ENCODE measurements at places on chromosomes 16 and 17.

DNA sequence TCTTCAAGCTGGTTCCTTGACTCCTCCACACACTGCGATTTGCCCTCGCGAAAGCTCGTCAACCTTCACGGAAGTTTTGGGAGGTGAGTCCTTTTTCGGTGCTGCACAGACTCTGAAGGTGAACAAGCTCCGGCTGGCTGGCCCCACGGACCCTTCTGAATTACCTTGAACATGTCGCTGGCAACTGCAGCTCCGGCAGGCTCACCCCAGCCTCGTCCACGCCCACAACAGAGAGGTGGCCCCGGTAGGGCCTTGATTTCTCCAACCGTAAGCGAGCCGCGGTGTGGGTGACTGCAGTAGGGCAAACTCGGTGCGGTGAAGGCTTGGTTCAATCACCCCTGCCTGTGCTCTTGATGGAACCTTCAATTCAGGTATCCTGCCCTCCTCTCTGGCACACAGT, 1020.7 kb upstream of the GOT2 start:
- no peak for DNase-seq

GRCh38 chr16:31149894-31150890, at the start of gene PRSS36:
Gene PRSS36 (minus strand): TSS chr16:31150066. CDS start chr16:31150035, 31 bp downstream.
- DNase-seq, result no peak

- peak; percentile 57 for DNase-seq
Measured at GRCh38 chr16:27408012-27408601, 6.1 kb downstream of the IL21R start.

DNA sequence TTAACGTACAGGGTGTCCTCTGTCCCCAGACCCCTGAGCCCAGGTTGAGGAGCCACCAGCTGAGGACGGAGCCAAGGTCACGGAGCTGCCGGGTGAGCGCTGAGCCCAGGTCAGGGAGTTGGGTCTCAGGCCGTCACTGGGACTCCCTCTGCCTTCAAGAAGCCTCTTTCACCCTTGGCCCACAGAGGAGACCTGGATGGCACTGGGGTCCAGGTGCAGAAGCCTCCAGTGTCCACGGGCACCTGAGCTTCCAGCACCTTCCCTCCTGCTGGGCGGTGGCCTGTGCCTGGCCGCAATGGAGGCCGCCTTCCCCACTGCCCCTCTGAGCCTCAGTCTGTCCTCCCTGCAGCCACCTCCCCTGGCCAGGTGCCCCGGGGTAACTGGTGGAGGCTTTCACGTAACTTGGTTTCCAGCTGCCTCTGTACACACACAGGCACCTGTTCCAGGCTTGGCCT, 31.6 kb upstream of the CDH15 start:
- no peak for DNase-seq

DNA sequence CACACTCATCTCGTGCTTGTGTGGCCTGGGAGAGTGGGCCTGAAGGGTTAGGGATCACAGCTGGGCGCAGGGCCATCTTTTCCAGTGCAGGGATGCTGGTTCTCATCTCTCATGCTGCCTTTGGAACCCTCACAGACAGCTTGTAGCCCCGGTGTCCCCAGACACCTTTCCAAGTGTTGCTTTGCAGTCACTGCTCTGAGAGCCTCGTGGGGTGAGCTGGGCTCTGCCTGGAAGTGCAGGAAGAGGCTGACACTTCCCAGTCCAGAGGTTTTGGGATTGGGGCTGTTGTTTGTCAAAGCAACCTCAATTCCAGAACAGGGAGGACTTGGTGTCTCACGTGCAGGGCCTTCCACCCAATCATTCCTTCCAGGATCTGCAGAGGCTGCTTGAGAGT, 28.2 kb downstream of the TBX4 start:
- no peak for DNase-seq

DNA sequence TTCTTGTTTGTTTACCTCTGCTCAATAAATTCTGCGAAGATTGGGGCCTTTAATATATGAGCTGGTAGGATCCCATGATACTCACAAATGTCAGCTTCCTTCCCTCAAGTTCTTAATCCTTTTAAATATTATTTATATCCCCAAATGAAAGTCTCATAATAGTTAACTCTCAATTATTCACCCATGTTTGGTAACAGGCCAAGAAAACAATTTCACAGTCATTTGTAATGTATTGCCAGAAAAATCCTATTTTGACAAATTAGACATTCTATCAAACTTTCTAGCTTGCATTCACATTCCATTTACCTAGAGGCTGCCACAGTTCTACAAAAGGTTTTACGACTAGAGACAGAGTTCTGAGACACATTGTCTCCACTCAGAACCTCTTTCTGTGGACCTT, 441.2 kb downstream of the UTP18 start:
- no peak for DNase-seq

- DNase-seq, result no peak
Measured at GRCh38 chr17:2560658-2561057, 32.8 kb upstream of the PAFAH1B1 start.

GRCh38 chr17:4249452-4250029, 14.2 kb downstream of the ANKFY1 start:
- DNase-seq, result peak; percentile 59

- DNase-seq, result no peak
Measured at GRCh38 chr16:78871241-78871640, 729.3 kb downstream of the MAF start.

DNA sequence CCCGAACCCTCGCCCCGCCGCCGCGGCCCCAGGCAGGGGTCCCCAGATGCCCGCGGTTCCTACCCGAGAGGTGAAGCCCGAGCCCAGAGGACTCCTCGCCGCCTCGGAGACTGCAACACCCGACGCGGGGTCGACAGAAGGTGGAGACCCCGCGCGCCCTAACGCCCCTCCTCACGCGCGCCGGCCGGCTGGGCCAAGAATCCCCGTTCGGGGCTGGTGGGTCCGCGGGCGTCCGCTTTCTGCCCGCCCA, 515 bp downstream of the SUMO2 start:
- no peak for DNase-seq

DNA sequence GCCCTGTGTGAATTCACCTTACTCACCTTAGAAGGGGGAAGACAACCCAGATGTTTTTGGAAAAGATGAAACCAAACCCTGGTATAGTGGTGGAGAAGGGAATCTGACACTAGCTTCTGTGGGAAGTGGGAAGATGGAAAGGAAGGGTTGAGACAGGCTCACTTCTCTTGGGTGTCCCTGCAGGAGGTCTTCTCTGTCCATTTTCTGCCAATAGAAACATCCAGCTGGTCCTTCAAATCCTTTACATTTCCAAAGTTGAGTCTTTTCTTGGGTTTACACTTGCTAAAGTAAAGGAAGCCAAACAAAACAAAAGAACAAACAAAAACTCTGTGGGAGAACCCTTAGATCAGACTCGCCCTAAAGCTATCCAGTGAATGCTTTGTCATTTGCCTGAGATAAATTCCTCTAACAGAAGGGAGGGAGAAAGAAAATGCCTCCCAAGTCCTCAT, 10.2 kb downstream of the HOXB1 start:
- no peak for DNase-seq

DNA sequence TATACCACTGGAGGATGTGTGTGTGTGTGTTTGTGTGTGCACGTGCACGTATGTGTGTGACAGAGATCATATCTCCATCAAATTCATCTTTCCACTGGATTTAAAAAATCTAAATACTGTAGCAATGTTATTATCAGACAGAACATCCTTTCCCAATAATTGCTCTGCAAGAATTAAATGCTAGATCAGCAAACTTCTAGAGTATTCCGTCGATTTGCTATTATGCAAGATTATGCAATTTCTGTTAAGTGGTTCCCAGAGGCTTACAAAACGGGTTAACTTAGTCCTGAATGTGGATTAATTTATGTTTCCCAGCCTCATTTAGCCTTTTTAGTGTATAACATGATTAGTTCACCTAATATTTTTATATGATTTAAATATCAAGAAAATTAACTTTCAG, 44.5 kb upstream of the CNTNAP4 start:
- DNase-seq, result no peak

DNA sequence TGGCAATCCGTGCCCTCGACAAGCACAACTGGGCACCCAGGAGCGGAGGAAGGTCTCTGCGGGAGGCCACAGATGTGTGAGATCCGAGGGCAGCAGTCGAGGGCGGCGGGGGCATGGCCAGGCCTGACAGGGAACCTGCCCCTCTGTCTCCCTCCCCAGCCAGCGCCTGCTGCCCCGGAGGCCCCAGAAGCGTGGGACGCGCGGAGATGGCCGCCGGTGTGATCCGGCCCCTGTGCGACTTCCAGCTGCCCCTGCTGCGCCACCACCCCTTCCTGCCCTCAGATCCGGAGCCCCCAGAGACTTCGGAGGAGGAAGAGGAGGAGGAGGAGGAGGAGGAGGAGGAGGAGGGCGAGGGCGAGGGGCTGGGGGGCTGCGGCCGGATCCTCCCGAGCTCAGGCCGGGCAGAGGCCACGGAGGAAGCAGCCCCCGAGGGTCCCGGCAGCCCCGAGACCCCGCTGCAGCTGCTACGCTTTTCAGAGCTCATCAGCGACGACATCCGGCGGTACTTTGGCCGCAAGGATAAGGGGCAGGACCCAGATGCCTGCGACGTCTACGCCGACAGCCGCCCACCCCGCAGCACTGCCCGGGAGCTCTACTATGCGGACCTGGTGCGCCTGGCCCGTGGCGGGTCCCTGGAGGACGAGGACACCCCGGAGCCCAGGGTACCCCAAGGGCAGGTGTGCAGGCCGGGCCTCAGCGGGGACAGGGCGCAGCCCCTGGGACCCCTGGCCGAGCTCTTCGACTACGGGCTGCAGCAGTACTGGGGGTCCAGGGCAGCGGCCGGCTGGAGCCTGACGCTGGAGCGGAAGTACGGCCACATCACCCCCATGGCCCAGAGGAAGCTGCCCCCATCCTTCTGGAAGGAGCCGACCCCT, 1.7 kb downstream of the PERCC1 start:
- DNase-seq, result no peak

DNA sequence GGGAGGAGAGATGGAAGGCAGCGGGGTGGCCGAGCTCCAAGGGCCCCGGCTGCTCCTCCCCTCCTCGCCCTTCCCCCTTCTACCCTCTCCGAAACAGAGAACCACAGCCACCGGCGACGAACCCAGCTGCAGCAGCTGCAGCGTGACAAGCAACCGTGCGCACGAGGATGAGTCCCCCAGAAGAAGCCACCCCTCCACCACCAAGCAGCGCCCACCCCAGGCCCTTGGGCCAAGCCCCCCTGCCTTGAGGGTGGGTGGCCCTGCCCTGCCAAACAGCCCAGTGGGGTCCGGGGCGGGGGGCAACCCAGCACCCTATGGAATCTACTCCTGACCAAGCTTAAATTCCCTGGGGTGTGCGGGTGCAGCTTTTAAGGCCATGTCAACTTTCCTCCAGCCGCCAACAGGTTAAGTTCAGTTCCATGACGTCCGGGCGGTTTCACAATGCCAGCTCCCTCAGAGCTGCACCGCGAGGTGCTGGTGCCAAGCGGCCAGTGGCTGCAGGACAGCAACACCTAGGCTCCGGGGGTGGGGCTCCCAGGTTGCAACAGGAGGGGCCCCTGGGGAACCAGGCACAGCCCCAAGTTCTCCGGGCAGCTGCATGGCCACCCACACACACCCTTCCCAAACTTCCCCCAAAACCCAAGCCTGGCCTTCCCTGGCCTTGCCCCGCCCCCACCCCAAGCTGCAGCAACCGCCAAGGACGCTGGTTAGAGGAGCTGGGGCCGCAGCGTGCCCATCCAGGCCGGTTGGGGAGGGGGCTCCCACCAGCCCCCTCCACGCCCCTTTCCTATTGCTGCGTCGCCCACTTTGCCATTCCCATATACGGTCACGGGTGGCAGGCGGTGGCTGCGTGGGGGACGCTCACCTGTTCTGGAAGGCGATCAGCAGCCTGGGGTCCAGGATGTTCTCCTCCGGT, 2.0 kb downstream of the CBX4 start:
- peak; percentile 76 for DNase-seq

DNA sequence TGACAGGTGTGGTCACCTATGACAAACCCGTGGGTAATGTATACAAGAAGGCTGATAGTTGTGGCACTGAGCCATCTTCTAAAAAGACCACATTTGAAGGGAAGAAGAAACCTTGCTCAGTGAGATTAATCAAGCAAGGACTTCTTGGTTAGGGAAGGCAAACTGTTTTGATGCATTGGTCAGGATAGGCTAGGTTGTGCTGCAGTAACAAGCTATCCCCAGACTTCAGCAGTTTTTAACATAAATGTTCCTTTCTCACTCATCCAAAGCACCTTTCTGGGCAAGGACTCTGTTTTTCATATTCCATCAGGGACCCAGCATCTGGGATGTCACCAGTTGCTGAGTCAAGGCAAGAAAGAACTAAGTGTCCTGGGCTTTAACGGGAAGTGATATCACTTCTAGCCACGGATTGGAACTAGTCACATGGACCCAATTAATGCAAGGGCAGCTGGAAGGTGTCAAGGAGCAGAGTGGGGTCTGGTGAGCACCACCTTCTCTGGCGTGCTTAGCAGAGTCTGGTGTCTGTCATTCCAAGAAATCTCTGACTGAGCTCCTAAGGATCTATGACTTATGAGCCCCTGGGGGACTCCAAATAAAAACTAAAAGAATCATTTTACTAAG, 52.0 kb upstream of the CCL2 start:
- DNase-seq, result no peak

GRCh38 chr17:44599298-44600175, 42.3 kb downstream of the FZD2 start:
- DNase-seq, result no peak

- no peak for DNase-seq
Measured at GRCh38 chr16:57700781-57701551, 6.4 kb downstream of the DRC7 start.

- no peak for DNase-seq
Measured at GRCh38 chr17:58252141-58252540, 13.8 kb downstream of the LPO start.

DNA sequence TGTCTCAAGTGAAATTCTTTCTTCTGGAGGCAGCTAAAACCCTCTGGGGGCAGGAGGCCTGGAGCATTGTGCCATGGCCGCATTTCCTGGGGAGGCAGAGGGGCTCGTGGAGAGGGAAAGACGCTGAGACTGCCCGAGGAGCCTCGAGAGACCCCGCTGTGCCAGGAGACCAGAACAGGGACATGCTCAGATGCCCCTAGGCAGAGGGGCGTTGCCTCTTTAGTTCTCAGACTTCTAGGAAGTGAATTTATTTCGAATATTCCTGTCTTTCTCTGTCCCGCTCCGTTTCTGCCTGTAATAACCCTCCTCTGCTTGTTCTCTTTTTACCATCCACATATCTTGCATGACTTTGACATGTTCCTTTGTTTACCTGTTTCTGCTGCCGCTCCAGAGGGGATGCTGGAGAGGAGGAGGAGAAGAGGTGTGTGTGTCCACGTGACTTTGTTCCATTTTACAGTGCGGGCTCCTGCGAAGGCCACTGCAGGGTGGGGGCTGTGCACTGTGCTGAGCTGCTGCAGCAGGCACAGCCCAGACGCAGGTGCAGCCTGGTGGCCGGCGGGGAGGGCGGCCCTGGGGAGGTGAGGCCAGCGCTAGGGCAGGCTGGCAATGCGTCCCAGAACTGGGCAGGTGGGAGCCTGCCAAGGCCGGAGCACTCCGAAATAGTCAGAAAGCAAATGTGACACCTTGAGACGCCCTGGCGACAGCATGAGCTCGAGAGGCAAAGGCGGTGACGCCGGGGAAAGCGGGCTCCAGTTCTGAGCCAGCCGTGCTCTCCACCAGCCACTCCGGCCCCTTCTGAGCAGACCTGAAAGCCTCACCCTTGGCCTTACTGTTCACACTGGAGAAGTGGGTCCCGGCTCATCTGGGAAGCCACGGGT, 29.9 kb downstream of the CIBAR2 start:
- peak; percentile 52 for DNase-seq
